ENCODE measurements at places on chromosomes 16 and 17.

- no peak for DNase-seq
These were observed 431.4 kb downstream of the SHISA9 start for GRCh38 chr16:13332713-13333255.

DNA sequence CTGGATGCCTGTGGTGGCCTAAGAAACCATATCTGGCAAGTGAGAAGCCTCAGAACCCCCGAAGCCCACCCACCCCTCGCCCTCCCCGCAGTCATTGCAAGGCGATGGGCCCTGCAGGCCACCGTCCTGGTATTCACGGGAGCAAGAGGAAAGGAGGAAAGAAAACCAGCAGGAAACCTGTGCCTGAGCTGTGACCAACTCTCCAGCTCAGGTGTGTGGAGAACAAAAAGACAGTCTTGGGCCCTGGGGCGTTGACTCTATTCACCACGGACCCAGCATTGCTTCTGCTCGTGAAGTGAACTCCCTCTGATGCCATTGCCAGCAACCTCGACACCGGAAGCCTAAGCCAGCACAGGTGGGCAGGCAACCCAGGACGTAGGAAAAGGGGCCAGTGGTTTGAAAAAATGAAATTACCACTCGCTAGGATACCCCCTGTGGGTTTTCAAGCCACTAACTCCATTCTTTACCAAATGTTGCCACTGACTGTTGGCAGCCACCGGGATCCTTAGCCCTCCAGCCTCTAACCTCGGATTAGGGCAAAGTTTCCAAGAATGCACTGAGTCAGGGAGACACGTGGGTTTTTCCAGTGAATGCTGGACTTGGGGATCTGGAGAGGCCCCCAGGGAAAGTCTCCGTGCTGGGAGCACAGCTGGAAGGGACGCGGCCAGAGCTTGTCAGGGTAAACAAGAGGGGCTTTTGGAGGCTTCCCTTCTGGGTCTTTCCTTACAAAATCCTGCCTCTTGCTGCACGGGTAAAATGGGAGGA, 25.1 kb downstream of the FA2H start:
- DNase-seq = no peak

GRCh38 chr16:31262084-31262483, 2.3 kb downstream of the ITGAM start:
- no peak for DNase-seq

- no peak for DNase-seq
These were observed 2.5 kb upstream of the HP start for GRCh38 chr16:72051818-72052217.

DNA sequence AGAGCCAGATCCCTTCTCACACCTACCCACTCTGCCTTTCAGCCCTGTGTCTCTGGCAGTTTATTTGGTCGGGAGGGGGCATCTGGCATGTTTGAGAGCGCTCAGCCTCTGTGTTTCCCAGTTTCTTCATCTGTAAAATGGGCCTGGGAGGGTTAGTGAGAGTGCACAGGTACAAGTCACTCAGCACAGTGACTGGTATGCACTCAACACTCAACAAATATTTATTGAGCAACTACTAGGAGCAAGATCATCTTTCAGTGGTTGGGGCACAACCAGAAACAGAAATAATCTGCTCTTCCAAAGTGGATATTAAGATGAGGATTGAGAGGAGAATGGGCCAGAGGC, 13.7 kb upstream of the SRCIN1 start:
- DNase-seq = no peak

DNA sequence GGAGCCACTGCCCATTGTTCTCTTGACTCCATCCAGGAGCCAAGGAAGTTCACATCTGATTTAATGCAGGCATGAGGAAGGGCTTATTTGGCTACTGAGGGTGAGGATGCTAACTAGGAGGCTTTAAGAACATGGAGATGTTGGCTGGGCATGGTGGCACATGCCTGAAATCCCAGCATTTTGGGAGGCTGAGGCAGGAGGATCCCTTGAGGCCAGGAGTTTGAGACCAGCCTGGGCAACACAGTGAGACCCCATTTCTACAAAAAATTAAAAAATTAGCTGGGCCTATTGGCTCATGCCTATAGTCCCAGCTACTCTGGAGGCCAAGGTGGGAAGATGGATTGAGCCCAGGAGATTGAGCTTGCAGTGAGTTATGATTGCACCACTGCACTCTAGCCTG, 116.5 kb downstream of the RAP1GAP2 start:
- DNase-seq = no peak

DNA sequence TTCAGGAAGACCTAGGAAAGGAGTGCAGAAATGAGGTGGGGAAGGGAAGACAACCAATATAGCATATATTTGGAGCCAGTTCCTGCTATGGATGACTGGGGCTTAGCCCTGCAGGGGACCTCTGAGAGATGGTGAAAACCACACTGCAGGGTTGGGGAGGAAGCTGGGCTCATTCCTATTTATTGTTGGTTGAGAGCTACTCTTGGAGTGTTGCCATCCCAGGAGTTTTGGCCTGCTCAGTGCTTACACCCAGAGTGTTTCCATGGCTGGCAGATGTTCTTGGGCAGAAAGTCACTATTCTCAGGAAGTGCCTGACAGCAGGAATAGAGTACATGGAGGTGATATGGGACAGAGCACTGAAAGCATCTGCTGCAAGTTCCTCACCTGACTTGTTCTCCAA, 145.8 kb downstream of the SPACA3 start:
- DNase-seq = no peak

DNA sequence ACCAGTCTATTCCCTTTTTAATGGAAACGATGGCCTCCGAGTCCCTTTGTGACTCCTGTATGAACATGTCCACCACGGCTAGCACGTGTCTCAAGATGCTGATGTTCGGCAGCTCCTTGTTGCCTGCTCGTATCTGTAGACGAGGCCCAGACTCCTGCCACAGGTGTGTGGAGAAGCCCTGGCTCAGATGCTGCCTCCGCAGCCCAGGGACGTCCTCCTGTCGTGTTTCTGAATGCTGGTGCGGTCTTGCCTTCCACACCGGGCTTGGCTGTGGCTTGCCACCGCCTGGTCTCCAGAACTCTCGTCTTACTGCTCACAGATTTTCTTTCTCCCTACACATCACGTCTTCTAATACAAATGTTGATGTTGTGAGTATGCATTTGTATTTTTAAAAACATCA, 17.0 kb downstream of the FOXF1 start:
- DNase-seq = no peak

DNA sequence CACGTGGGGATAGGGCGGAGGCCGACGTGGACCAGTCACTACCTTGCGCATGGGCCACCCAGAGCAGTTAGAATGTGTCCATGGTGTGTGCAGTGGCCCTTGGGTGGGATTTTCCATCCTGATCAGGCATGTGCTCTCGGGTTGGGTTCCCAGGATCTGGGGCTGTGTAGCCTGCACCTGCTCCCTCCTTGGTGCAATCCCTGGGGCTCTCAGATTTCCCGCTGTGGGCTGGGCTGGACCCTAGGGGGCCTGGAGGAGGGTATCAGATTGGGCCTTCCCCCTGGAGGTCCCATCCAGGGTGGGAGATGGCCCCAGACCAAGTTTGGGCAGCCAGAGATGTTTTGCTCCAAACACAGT, 1.3 kb downstream of the SMTNL2 start:
- DNase-seq = no peak

DNA sequence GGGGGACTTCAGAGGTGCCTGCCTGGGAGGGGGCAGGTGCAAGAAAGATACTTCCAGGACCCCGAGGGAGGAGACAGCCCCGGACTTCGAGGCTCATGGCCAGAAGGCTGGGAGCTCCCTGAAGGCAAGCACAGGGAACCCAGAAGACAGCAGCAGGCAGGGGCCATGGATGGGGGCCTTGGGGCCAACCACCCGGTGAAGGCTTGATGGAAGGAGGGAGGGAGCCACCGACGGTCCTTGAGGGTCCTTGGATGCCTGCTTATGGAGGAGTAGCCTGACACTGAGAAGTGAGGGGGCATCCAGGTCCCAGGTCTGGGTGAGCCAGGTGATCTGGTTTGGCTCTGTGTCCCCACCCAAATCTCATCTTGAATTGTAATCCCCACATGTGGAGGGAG, 89.7 kb downstream of the SEC14L1 start:
- no peak for DNase-seq

- no peak for DNase-seq
These were observed 74.1 kb downstream of the PRKCB start for GRCh38 chr16:23909792-23910418.

DNA sequence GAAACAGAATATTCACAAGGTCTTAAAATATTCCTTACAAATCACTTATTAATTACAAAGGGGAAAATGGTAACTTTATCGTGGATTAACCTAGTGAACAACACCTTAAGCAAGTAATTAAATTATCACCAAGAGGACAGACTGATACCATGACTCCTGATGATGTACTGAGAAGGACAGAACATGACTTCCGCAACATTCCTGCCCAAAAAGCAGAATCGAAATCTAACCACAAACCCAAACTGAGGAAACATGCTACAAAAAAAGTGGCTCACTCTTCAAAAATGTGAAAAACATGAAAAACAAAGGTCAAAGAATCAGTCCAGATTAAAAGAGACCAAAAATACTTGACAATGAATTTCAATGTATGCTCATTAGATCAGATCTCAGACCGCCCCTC, 151.5 kb downstream of the AATF start:
- DNase-seq = no peak

DNA sequence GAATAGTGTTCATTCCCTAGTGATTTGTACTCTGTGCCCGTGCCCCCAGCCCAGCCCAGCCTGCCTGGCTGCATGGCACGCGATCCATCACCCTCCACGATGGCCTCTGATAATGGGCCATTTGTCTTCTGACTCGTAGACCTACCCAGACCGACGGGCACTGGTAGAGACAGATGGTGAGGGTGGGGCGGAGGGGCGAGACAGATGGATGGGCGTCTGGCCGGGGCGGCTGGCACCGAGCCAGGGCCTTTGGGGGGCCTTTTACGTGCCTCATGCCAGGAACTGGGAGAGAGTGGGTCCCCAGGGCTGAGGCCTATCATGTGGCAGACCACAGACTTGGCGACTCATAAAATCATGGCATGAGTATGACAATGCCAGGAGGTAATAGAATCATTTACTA, 25.4 kb downstream of the CRHR1 start:
- DNase-seq = no peak

GRCh38 chr17:11880714-11881113, 116.6 kb downstream of the ZNF18 start:
- DNase-seq = no peak

GRCh38 chr17:74801896-74802295, 25.8 kb upstream of the NAT9 start:
- no peak for DNase-seq

DNA sequence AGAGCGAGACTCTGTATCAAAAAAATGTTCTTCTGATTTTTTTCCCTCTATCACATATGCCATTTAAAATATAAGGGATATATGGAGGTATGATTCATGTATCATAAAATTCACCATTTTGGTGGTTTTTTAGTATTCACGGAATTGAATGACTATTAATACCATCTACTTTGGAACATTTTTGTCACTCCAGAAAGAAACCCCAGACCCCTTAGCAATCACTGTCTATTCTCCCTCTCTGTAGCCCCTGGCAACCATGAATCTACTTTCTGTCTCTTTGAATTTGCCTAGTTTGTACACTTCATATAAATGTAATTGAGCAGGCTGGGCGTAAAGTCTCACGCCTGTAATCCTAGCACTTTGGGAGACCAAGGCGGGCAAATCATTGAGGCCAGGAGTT, 75.9 kb downstream of the PRKCA start:
- DNase-seq = no peak

DNA sequence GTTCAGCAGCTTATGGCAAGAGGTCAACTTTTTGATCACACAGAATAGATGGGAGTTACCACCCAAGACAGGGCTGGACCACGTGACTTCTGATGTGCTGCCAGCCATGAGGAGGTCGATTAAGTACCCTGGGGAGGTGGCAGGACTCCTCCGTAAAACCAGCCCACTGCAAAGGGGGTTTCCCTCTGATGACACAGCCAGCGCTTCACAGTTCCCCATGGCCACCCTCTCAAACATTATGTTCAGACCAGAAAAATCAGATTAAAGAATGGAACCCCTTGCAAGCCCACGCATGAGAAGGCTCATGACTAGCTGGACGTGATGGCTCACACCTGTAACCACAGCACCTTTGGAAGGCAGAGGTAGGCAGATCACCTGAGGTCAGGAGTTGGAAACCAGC, 222.9 kb downstream of the CPPED1 start:
- no peak for DNase-seq

DNA sequence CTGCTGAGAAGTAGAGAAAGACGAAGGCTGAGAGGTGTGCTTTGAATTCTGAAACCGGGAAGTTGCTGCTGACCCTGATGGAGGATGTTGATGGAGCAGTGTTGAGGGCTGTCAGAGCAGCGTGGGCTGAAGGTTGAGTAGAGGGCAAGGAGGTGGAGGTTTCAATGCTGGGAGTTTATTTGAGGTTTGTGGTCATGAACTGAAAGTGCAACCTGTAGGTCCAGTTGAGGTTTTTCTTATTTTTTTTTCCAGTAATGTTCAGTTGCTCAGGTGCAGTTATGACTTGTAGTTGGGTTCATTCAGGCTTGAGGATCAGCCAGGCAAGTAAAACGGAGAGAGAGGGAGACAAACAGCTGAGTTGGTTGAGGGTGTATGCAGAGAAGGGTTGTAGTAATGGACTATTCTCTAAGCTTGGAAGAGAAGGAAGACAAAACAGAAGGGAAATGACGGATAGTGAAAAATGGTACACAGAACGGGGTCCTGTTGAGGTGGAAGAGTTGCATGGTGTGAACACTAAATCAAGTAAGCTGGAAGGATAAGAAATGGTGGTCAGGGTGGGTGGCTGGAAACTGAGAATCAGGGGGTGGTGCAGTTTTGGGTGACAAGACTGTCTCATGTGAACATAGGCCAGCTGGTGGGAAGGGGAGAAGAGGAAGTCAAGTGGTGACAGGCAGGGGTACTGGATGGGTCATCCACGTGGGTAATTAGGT, 8.7 kb upstream of the UBE2G1 start:
- DNase-seq = no peak

GRCh38 chr17:3593384-3593783, 15.8 kb downstream of the TRPV1 start:
- no peak for DNase-seq

DNA sequence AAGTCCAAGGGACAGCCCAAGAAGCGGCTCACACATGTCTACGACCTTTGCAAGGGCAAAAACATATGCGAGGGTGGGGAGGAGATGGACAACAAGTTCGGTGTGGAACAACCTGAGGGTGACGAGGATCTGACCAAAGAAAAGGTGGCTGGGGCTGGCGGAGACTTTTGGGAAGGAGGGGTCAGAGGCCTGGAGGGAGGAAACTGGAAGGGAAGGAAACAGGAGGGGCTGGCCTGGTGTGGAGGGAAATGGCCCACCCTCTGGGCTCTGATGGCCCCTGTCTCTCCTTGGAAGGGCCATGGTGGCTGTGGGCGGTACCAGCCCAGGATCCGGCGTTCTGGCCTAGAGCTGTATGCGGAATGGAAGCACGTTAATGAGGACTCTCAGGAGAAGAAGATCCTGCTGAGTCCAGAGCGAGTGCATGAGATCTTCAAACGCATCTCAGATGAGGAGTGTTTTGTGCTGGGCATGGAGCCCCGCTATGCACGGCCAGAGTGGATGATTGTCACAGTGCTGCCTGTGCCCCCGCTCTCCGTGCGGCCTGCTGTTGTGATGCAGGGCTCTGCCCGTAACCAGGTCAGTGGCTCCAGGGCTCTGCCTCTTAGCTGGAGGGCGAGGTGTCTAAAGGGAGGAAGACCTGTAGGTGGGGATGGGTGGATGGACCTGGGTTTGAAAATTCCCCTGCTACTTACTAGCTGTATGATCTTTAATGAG, 12.5 kb downstream of the POLR2A start:
- DNase-seq = no peak

- peak; percentile 39 for DNase-seq
These were observed 354.8 kb downstream of the SEC14L1 start for GRCh38 chr17:77495575-77495974.

All from CD8-positive, alpha-beta memory T cell (primary cell).